PC-3 (cell line): ENCODE measurements at places on chromosomes 7 and 10. TPM values are rescaled to one million over a fixed set of nuclear protein-coding genes. Genes with fewer than 3 reads are reported as not detected.
A peak's percentile ranks its signal among the peaks of the same experiment; 100 is the strongest.

DNA sequence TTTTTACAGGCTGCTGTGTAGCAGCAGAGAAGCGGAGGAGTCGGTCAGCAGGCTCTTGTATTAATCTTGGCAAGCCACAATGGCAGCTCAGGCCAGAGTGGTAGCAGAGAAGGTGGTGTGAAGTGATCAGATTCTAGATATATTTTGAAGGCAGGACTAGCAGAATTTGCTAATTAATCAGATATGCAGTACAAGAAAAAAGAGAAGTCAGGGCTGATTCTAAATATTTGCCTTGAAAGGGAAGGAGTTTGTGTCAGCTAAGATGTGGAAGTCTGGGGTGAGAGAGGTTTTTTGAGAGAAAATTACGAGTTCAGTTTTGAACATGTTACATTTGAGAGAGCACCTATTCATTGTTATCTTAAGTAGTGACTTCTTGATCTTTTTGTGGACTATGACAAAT, 176.3 kb downstream of the WNT2 start:
- no peak for DNase-seq

GRCh38 chr7:5557920-5558401, 134.3 kb upstream of the TNRC18 start:
- DNase-seq: no peak

Gene PKD1L1
- 0.04 and 0.17 TPM in 2 replicates for total RNA-seq

GRCh38 chr7:137839903-137840779, 6.6 kb downstream of the DGKI start:
- no peak for DNase-seq

DNA sequence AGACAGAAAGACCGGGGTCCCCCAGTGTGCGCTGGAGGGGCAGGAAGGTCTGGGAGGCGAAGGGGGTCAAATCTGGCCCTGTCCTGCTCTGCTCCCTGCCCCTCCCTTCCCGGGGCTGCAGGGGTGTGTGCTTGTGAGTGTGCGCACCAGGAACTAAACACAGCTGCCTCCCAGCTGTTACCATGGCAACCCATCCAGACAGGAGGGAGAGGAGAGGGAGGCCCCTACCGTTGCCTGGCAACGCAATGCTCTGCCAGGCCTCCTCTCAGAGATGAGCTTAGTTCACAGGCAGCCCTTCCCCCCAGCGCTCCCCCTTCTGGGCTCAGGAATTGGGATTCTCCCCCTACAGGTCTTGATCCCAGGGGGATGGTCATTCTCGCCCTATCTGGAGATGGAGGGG, 6.1 kb downstream of the NYAP1 start:
- DNase-seq: peak; percentile 35

Gene AZGP1
- total RNA-seq: 0.18 TPM in 1 of 2 replicates, not detected in the other

GRCh38 chr7:128974241-128974934, 36.7 kb downstream of the IRF5 start:
- DNase-seq: peak; percentile 38

DNA sequence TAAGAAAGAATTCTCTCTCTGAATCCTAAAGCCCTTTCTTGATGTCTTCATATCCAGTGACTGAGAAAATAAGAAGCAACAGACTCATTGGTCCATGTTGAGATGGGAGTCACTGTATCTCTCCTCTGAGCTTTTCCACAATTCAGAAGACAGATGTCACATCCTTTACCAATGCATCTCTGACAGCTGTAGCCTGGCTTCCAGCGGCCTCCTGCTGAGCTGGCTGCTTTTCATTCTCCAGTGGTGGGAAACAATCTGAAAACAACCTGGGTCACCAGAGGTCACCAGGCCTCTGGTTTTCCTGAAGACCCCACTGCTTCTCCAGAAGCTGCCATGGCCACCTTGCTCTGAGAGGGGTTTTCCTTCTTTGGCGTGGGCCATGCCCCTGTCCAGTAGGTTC, 18.3 kb upstream of the RPA3 start:
- no peak for DNase-seq

DNA sequence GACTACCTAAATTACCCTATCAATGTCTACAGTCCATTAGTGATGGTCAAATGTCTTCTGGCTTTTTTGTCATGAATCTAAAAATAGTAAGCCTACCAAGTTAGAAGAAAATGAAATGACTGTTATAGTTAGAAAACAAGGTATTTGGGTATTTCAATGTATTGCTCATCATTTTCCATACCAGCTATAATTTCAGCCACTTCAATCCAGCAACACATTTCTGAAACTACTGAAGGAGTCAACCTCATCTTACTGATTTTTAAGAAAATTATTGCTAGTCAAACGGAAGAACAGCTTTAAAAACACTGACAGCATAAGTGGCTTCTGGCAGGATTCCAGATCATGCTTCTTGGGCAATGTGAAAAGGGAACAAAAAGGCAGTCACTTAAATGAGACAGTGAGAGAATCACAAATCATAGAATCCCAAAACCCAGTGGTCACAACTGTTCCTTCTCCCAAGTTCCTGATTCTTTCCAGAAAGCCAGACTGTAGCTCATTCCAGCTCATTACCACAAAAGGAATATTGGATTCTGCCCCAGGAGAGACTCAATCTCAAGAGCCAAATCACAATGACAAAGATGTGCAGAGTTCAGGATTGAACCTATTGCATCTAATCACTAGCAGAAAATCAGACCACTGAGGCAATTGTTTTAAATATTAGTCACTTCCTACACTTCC, 61.2 kb upstream of the LRRN3 start:
- no peak for DNase-seq

GRCh38 chr7:146728611-146729010, 612.0 kb downstream of the CNTNAP2 start:
- no peak for DNase-seq

Gene SYPL1
- total RNA-seq: 45.9 and 57.9 TPM in 2 replicates

GRCh38 chr10:86801995-86802394, 45.6 kb downstream of the BMPR1A start:
- DNase-seq: no peak

Gene KLF14
- total RNA-seq: not detected in 2 replicates

- peak; percentile 77 for DNase-seq
Observed at GRCh38 chr10:69685426-69685801, 55.4 kb downstream of the FAM241B start.

DNA sequence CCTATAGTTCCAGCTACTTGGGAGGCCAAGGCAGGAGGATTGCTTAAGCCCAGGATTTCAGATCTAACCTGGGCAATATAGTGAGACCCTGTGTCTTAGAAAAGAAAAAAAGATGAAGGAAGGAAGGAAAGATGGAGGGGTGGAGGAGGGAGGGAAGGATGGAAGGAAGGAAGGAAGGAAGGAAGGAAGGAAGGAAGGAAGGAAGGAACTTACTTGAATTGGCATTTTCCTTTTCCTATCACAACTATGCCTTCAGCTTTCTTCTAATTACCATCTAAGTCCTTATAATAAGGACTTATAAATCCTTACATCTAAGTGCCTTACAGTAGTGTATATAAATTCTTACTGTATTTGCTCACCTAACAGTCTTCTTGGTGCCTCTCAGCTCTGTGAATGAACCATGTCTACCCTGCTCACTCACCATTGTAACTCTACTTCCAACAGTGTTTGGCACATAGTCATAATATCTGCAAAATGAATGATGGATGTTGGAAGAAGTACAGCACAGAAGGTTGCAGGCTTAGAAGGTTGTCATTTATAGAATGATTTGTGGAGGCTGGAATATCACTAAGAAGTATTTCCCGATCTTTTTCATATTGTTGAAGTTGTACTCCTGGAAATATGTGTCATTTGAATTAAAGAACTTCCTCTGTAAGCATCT, 125.5 kb downstream of the KIAA1217 start:
- no peak for DNase-seq

Gene DYDC2
- not detected in 2 replicates for total RNA-seq

GRCh38 chr7:137453356-137453755, 109.8 kb upstream of the PTN start:
- DNase-seq: no peak

Gene CYP26C1
- total RNA-seq: 0.17 TPM in 1 of 2 replicates, not detected in the other

Gene GTF2IRD2
- 0.63 and 3.0 TPM in 2 replicates for total RNA-seq

Gene EDRF1
- total RNA-seq: 16.0 and 17.7 TPM in 2 replicates

DNA sequence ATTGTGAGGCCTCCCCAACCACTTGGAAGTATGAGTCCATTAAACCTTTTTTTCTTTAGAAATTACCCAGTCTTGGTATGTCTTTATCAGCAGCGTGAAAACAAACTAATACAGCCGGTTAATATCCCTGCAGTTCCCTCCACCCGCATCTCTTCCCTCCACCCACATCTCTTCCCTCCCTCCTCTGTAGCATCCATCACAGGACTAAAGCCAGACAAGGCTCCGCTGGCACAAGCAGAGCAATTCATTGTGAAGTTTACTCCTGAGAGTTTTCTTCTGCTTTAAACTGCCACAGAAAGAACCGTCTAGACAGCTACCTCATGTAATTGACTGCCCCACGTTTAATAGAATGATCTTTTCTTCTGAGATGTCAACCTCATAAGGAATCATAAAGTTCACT, 131.5 kb downstream of the KIAA1217 start:
- no peak for DNase-seq

- DNase-seq: peak; percentile 35
Observed at GRCh38 chr10:44925224-44925623, 14.1 kb downstream of the TMEM72 start.

Gene NEURL1
- total RNA-seq: 1.7 and 3.5 TPM in 2 replicates

GRCh38 chr10:103926722-103927319, 8.8 kb upstream of the STN1 start:
- no peak for DNase-seq

Gene GSAP
- 2.5 and 6.5 TPM in 2 replicates for total RNA-seq

DNA sequence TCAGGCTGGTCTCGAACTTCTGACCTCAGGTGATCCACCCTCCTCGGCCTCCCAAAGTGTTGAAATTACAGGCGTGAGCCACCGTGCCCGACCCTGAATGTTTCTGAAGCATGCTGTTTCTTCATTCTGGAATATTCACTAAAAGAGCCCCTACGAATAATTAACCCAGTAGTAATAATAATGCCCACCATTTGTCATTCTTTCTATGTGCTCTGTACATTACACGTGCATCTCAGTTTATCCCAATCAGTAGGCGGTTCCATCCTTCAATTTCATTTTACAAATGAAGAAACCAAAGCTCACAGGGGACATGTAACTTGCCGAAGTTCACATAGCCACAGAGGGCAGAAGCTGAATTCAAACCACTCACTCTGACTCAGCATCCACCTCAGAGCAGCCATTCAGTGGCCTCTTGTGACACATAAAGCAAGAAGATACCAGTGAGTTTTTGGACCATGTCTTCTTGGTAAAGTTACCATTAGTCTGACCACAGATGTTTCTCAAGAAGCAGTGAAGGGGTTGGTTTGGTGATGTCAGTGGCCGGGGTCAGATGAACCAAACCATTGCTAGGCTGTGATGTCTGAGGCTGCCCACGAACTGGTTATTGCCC, 71.9 kb upstream of the DUSP5 start:
- DNase-seq: peak; percentile 61

DNA sequence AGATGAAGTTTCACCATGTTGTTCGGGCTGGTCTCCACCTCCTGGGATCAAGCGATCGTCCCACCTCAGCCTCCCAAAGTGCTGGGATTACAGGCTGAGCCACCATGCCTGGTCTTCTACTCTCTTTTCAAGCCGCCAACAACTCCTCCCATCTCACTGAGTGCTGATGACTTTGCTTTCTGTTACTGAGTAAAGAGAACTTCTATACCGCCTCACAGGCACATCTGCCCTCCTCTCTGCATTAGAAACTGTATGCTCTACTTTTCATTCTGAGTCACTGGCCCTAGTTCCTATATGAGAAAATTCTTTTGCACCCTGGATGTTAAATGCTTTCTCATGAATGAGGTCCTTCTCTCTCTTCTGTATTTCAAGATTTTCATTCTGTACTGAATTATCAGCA, 2.2 kb upstream of the ZNF239 start:
- DNase-seq: no peak

Gene CPEB3
- total RNA-seq: 0.80 and 1.3 TPM in 2 replicates

Gene CLRN3
- total RNA-seq: not detected in 2 replicates

GRCh38 chr10:72035252-72035887, 53.0 kb downstream of the SPOCK2 start:
- DNase-seq: no peak

GRCh38 chr10:32171204-32171603, 115.0 kb upstream of the KIF5B start:
- peak; percentile 74 for DNase-seq

GRCh38 chr7:73438547-73439409, 5.2 kb downstream of the FZD9 start:
- no peak for DNase-seq

Gene TAS2R4
- 0.35 TPM in 1 of 2 replicates, not detected in the other for total RNA-seq

Gene PKD2L1
- total RNA-seq: not detected in 2 replicates

Gene DNAJC2
- total RNA-seq: 21.7 and 30.6 TPM in 2 replicates

DNA sequence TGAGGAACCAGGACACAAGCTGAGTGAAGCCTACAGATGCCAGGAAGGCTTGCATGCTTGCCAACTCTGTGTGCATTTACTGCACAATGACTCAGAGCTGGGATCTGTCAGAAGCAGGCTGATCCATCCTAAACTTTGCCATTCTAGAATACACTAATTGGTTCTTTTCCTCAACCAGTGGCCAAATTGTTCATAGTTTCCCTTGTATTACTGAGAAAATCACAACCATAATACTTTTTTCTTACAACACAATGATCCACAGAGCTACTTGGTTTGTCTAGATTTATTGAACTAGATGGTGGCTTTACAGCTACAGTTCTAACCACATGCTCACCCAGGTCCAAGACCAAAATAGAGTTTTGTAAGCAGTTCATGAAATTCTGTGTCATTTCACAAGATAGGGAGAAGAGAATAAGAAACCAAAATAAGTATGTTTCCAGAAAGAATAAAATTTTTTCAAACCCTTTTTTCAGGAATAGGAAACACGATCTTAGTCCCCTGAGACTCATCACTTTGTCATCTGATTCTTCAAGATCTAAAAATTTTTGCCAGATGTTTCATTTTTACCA, 21.0 kb upstream of the LRRC17 start:
- peak; percentile 90 for DNase-seq

DNA sequence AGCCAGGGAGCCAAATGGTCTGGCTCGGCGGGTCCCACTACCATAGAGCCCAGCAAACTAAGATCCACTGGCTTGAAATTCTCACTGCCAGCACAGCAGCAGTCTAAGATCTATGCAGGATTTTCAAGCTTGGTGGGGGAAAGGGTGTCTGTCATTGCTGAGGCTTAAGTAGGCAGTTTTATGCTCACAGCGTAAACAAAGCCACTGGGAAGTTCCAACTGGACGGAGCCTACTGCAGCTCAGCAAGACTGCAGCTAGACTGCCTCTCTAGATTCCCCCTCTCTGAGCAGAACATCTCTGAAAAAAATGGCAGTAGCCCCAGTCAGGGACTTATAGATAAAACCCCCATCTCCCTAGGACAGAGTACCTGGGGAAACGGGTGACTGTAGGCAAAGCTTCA, 277.6 kb upstream of the PHF14 start:
- DNase-seq: no peak

GRCh38 chr10:83633547-83633946, 505.8 kb upstream of the GHITM start:
- no peak for DNase-seq
